GDM1 (cell line): ENCODE measurements at places on chromosomes 16 and 17.

- no peak for DNase-seq
Measured at GRCh38 chr16:49478107-49478506, 104.5 kb downstream of the C16orf78 start.

GRCh38 chr17:50457621-50458020, 11.1 kb downstream of the CHAD start:
- DNase-seq, result no peak

DNA sequence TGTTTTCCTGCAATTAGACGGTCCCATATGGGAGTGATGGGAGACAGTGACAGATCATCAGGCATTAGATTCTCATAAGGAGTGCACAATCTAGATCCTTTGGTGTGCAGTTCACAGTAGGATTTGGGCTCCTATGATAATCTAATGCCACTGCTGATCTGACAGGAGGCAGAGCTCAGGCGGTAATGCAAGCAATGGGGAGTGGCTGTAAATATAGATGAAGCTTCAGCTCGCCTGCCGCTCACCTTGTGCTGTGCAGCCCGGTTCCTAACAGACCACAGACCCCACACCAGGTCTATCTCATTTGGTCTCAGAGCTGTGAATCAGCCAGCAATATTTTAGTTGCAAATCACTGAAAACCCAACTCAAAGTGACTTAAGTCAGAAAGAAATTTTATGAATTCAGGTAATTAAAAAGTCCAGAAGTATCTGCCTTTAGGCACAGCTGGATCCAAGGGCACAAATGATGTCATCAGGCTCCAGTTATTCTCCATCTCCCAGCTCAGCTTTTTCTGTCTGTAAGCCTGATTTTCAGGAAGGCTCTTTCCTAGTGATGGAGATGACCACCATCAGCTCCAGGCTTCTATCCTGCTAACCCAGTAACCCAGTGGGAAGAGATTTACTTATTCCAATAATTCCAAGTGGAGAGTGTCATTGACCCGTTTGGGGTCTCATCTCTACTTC, 3.3 kb downstream of the CHP2 start:
- no peak for DNase-seq

- no peak for DNase-seq
Measured at GRCh38 chr17:80632046-80632581, 87.5 kb downstream of the RPTOR start.

- no peak for DNase-seq
Measured at GRCh38 chr16:85653290-85653891, 35.4 kb downstream of the GINS2 start.

- no peak for DNase-seq
Measured at GRCh38 chr17:44826123-44826790, 3.8 kb downstream of the GJC1 start.

GRCh38 chr16:23452221-23452571, 793 bp downstream of the COG7 start:
- no peak for DNase-seq

GRCh38 chr16:72948238-72948829, 99.6 kb downstream of the ZFHX3 start:
- no peak for DNase-seq

- no peak for DNase-seq
Measured at GRCh38 chr16:73326770-73327470, 279.0 kb upstream of the ZFHX3 start.

- no peak for DNase-seq
Measured at GRCh38 chr17:44356241-44356640, 7.4 kb downstream of the FAM171A2 start.

DNA sequence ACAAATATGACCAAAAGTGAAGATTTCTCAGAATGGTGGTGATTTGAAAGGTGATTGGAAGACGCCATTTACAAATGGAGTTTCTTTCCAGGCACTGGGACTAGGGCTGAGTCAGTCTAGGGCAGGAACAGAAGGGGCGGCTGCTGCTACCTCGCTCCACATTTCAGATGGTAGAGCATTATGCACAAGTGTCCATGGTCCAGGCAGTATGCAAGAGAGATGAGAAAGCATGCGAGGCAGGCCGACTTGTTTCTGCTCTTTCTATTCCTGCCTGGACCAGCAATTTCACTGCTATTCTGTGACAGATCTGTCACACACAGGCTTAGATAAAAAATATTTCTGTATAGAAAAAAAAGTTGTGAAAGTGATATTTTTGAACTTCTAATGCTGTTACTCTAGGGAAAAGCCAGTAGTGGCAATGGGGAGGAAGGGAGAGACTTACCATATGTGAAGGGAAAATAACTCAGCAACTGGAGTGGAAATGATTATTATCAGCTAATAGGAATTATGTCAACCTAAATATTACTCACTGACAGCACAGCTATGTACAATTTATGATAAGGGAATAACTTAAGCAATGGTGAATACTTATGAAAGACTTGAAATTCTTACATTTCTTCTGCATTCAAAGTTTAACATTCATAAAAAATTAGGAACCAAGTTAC, 134.7 kb upstream of the NETO2 start:
- DNase-seq, result no peak

- no peak for DNase-seq
Measured at GRCh38 chr16:24851700-24852099, 5.9 kb downstream of the SLC5A11 start.

DNA sequence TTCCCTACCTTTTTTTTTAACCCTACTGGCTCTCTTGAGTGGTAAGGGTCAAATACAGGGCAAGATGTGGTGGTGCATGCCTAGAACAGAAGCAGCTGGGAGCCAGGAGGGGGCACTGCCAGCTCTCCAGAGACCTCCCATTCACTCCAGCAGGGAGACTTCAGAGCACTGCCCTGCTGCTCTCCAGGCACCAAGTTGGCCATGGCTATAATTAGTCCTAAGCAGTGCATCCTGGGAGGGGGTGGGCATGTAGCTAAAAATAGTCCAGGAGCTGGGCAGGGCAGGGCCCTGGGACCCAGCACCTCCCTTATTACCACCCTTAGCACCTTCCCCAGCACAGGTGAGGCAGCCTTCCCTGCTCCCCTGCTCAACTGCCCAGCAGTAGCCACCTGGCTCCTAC, 3.5 kb downstream of the CORO6 start:
- peak; percentile 23 for DNase-seq

- no peak for DNase-seq
Measured at GRCh38 chr17:69856946-69857345, 218.1 kb upstream of the KCNJ16 start.

DNA sequence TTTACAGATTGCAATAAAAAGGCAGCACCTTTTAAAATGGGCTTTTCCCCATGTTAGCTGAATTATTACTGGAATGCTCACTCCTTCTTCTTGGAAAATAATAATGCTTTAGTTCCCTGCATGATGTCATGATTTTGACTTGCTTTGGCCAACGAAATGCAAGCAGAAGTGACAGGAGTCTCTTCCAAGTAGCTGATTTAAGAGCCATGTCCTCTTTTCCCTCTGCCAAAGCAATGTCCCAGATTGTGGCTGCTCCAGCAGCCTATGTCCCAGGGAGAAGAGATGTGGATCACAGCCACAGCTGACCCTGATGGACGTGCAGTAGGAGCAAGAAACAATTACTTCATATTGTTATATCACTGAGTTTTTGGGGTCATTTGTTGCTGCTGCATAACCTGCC, 246.6 kb downstream of the HAPSTR1 start:
- no peak for DNase-seq

DNA sequence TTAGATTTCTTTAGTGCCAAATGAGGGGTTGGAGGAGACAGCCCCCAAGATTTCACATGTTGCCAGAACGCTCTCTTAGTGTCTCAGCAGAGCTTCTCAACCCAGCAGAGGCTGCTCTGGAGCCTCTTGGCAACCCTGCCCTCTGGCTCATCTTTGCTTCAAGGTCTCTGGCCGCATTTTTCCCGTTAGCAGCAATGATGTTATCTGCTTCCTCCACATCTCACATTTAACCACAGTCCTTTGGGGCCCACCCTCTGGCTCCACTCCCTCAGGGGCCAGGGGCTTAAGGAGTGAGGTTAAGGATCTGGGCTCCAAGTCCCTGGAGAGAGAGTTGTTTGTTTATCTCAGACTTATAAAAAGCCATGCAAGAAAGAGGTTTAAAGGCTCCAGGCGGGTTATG, 3.3 kb upstream of the XYLT1 start:
- peak; percentile 91 for DNase-seq

DNA sequence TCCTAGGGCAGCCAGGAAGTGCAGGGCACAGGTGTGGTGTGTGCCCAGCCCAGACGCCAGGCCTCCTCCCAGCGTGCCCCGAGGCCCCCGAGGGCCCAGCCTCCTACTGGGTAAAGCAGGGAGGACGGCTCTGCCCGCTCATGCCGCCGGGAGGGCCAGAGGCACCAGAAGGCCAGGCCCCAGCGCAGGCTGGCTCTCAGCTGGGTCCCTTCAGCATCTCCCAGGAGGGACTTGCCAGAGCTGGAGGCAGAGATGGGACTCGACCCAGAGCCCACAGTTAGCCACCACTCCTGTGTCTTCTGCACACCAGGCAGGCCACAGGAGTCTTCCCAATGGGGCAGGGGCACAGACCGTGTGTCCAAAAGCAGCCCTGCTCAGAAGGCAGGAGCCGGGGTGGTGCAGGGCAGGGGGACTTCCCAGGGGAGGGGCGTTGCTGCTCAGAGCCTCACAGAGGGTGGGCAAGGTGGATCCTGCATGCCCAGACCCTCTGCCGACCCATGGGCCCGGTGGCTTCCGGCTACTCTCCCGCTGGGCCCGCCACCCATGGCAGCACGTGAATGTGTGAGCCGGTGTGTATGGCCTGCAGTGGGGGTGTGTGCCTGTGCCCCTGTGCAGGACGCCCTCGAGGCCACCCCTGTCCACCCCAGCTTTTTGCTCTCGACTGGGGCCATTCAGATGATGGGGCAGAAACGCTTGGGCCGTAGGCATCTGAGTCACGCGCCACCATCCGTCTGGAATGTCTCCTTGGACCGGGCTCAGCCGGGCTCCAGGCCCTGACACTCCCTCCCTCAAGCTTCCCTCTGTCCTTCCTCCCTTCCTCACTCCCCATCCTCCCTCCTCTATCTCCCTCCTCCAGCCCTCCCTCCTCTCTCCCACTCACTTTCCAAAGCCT, 5.7 kb upstream of the ZNF469 start:
- no peak for DNase-seq

- no peak for DNase-seq
Measured at GRCh38 chr16:61182391-61182790, 853.8 kb downstream of the CDH8 start.

DNA sequence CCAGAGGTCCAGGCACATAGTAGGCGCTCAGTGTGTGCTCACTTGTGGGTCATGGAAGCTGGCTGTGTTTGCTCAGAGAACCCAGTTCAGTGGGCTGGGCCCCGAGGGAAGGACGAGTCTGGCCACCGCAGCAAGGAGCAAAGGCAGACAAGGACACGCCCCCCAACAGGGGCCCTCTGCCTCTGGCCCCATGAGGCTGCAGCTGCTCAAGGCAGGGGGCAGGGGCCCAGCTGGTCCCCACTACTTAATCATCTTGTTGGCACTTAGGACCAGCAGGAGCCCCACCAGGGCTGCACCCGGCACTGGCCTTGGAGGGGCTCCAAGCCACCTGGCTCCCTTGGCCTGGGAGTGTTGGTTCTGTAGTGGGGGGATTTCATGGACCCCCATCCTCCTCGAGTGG, 16.1 kb downstream of the KCNJ12 start:
- DNase-seq, result no peak

DNA sequence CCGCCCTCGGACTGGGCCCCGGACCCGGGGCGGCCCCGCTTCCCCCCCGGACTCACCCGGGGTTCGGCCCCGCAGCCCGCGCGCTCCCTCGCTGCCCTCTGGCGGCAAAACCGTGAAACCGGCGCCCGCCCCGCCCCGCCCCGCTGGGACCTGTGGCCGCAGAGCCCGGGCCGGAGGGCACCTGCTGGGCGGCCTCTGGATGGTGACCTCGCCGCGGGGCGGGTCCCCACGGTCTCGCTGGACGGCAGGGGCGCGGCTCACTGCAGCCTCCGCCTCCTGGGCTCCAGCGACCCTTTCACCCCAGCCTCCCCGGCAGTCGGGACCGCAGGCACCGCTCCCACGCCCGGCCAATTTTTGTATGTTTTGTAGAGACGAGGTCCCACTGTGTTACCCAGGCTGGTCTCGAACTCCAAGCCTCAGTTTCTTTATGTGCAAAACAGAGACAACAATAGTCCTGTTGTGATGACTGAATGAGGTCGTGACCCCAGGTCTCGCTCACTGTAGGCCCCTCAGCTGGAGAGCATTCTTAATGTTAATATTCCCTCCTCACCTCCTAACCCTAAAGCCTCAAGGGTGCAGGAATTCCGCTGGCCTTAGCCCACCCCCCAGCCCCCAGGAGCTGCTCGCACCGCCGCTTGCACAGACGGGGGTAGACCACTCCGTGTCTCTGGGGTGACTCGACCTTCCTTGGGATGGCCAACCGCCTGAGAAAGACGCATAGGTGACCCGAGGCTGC, 33.7 kb upstream of the RPH3AL start:
- DNase-seq, result peak; percentile 6

- DNase-seq, result no peak
Measured at GRCh38 chr17:64938290-64938689, 19.0 kb upstream of the LRRC37A3 start.

DNA sequence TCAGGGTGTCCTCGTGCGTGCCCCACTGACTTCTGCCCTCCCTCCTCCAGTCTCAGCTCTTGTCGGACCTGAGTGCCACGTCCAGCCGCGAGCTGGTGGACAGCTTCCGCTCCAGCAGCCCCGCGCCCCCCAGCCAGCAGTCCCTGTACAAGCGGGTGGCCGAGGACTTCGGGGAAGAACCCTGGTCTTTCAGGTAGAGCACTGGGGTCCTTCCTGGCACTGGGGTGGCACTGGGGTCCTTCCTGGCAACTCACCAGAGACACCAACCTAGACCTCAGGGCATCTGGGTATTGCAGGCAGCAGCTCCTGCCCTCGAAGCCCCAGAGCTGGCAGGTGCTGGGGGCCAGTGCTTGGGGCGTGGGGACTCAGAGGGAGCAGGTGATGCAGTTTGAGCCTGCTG, 25.0 kb downstream of the SGSH start:
- DNase-seq, result no peak

- no peak for DNase-seq
Measured at GRCh38 chr16:57051696-57052228, 40.6 kb upstream of the CPNE2 start.

GRCh38 chr16:56356276-56357240, 68.8 kb downstream of the AMFR start:
- DNase-seq, result no peak

DNA sequence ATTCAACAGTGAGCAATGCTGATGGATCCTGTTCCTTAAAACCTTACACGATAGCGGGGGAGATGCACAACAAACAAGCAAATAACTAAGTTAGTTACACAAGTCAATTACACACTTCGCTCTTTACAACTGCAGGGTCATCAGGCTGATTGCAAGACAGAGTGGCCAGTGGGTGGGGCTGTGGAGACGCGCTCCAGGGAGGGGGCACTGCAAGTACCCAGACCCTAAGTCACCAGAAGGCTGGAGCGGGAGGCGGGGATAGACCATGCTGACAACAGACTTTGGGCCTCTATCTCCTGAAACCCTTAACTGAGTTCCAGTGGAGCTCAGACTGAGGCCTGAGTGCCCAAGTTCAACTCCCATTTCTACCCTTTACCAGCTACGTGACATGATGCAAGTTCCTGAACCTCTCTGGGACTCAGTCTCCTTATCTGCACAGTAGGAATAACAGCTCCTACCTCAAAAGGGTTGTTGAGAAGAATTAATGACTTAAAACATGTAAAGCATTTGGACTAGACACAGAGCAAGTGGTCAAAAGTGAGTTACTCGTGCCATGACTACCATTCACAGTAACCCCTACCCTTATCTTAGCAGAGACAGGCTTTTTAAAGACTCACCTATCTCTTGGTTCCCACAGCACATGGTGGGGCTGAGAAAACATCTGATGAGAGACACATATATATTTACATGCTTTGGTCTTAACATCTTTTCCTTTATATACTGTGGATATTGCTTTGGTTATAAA, 10.4 kb downstream of the CPPED1 start:
- no peak for DNase-seq
